ENCODE measurements at places on chromosomes 1 and 21. TPM values are rescaled to one million over a fixed set of nuclear protein-coding genes. Genes with fewer than 3 reads are reported as not detected.

AKR7A3 gene
- total RNA-seq: 2.1 TPM

CLDN17 gene
- not detected for total RNA-seq

TDRD5 gene
- 6.0 TPM for total RNA-seq

SGIP1 gene
- 100 TPM for total RNA-seq

AIRE gene
- total RNA-seq: 0.09 TPM

CCDC185 gene
- total RNA-seq: not detected

CNTN2 gene
- 47.4 TPM for total RNA-seq

RGSL1 gene
- not detected for total RNA-seq

BEND5 gene
- 17.6 TPM for total RNA-seq

TTC34 gene
- 0.45 TPM for total RNA-seq

FMO4 gene
- total RNA-seq: 2.4 TPM

KRTAP19-1 gene
- not detected for total RNA-seq

FAF1 gene
- total RNA-seq: 30.0 TPM

PTPRC gene
- total RNA-seq: 4.4 TPM

INAVA gene
- 2.2 TPM for total RNA-seq

CCT3 gene
- 162 TPM for total RNA-seq

LCE1D gene
- not detected for total RNA-seq

KRTAP7-1 gene
- not detected for total RNA-seq

PARP1 gene
- total RNA-seq: 95.2 TPM

GNAT2 gene
- total RNA-seq: not detected

FAAH gene
- total RNA-seq: 19.0 TPM

RNF186 gene
- not detected for total RNA-seq

NES gene
- total RNA-seq: 45.5 TPM

NBPF10 gene
- 2.9 TPM for total RNA-seq

TTC39A gene
- total RNA-seq: 7.0 TPM

RASAL2 gene
- 53.1 TPM for total RNA-seq

CD48 gene
- total RNA-seq: 0.45 TPM

KCNT2 gene
- 20.1 TPM for total RNA-seq

PLEKHA6 gene
- 13.6 TPM for total RNA-seq

CAMTA1 gene
- total RNA-seq: 94.5 TPM

SPATA1 gene
- 2.0 TPM for total RNA-seq

C1orf146 gene
- not detected for total RNA-seq

FNDC10 gene
- 2.3 TPM for total RNA-seq

GUCA2A gene
- total RNA-seq: not detected

OR2T33 gene
- total RNA-seq: 0.64 TPM

GSTM5 gene
- total RNA-seq: 10.6 TPM

VSIG8 gene
- 0.18 TPM for total RNA-seq

SRGAP2 gene
- 125 TPM for total RNA-seq

BRINP3 gene
- total RNA-seq: 33.2 TPM

DNAJC6 gene
- total RNA-seq: 86.7 TPM

SPATA46 gene
- total RNA-seq: not detected

GPR3 gene
- total RNA-seq: 1.00 TPM

TMEM125 gene
- 1.3 TPM for total RNA-seq

TSSK3 gene
- total RNA-seq: 1.8 TPM

ZNF648 gene
- 0.82 TPM for total RNA-seq

MATN1 gene
- 0.36 TPM for total RNA-seq
